SW 1271 (cell line): ENCODE measurements at places on chromosomes 2 and 18.

GRCh38 chr2:209526561-209526960, 102.7 kb downstream of the MAP2 start:
- no peak for DNase-seq

GRCh38 chr2:206392118-206392517, 51.2 kb upstream of the ADAM23 start:
- DNase-seq: peak; percentile 55

- no peak for DNase-seq
Observed at GRCh38 chr2:135590619-135591260, 59.5 kb downstream of the R3HDM1 start.

GRCh38 chr2:140891614-140892212, 1239.1 kb downstream of the LRP1B start:
- DNase-seq: no peak

GRCh38 chr2:240377366-240377765, 58.1 kb upstream of the GPC1 start:
- DNase-seq: no peak

- DNase-seq: no peak
Observed at GRCh38 chr2:74577448-74577847, 22.9 kb downstream of the DOK1 start.

GRCh38 chr2:231521-232185, 32.2 kb downstream of the SH3YL1 start:
- DNase-seq: no peak

DNA sequence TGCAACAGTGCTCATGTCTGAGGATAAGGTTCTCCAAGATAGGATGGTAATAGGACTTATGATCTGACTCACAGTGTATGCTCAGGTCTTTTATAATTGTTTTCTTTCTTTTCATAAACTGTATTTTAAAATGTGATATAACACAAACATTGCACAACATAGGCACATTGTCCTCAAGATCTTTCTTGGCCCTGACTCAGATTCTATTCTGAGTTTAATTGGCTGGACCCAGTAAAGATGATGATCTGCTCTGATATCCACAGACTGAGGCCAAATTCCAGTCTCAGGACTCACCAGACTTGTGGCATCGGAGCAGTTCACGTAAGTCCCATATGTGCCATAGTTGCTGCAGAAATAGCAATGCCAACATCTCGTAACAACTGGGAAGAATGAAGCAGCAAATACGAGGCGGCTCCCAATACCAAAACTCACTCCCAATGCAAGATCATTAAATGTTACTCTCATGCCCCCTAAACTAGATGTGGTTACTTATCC, 448.9 kb upstream of the SLC14A2 start:
- no peak for DNase-seq

- DNase-seq: no peak
Observed at GRCh38 chr18:48800876-48801727, 149.7 kb downstream of the SMAD7 start.

- no peak for DNase-seq
Observed at GRCh38 chr2:213243189-213244044, 40.8 kb upstream of the SPAG16 start.

GRCh38 chr2:226669905-226670304, 129.7 kb downstream of the IRS1 start:
- DNase-seq: no peak

GRCh38 chr2:148067801-148068200, 46.9 kb downstream of the MBD5 start:
- DNase-seq: no peak
